ENCODE measurements at places on chromosomes 5 and 9.

DNA sequence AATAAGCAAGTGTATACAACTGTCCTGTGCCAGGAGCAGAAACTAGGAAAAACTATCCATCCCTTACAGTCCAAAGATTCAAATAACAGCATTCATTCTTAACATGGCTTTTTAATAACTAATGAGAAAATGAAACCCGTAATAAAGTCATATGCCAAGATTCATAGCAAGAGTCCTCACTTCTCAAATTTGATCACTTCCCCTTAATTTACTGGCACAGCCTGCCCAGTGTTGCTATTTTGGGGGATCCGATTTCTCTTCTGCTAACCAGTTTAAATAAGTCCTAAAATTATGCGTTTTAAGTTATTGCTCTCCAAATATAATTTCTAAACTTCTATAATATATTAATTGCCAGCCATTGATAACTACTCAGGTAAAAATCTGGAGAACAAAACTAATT is 177.0 kb upstream of the PTGER4 start:
- DNase-seq: no peak

DNA sequence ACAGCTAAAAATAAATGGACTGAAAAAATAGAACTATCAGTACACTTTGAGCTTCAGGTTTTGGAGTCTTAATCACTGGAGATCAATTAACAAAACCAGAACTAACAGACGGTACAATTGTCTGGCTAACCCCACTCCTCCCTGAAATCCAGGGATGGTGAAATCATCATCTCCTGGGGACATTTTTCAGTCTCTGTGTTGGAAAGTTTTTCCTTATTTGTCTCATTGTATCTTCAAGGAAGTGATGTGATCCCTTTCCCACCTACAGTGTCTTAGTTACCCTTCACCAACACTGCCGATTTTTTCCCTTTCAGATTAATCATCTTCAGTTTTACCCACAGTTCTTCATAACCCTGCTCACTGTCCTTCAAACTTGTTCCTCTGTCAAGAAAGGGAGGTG is 81.9 kb downstream of the MAP1B start:
- DNase-seq: no peak

DNA sequence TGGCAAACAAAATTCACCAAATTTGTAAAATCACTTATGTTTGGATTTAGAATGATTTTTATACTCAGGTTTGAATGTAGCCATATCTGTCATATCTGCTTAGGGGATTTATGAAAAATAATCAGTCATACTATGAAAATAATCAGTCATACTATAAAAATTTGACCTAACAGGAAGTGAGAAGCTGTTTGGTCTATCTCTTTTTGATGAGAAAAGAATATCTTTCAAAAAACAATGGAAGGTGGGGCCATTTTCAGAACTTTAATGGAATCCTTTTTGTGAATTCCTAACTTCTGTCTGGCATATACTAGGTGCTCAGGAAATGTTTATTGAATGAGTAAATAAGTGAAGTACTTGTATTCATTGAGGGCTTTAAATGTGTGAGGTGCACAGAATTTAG is 70.1 kb downstream of the CWC27 start:
- DNase-seq: no peak

DNA sequence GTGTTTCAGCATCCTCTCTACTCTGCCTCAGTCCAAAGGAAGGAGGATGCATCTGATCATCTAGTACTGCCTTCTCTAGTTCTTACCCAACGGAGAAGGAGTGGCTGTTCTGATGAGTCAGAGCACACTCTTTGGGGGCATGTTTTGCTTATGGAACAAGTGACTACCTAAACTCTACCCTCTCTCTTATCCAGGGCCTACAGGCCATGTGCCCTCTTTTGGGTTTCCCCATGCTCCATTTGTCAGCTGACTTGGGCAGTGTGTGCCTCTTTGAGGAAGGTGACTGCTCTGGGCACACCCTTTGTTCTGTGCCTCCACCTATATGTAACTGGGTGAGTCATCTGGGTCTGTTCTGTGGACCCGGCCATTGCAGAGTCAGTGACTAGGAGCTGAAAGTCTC is 89.6 kb upstream of the BNC2 start:
- DNase-seq: no peak

DNA sequence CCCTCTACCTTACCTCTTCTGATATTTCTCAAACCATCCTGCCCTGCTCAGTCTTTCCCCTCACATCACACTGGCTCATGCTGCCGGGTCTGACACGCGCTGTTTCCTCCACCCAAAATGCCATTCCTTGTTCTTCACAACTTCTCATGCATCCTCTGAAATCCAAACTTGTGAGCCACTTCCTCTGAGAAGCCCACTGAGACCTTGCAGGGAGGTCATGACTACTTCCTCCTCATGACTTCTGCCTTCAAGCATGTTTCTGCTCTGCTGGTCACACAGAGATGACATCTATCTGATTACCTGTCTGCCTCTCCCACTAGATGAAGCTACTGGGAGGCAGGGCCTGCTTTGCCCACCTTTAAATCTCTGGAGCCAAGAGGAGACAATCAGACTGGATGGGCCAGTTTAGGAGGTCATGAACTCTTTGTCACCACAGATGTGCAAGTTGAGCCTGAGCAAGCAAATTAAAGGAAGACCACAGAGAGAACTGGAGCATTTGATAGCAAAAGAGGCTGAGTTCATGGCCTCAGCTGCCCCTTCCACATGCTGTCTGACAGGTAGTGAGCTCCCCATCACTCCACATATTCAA is 119.8 kb upstream of the TBC1D2 start:
- DNase-seq: no peak

DNA sequence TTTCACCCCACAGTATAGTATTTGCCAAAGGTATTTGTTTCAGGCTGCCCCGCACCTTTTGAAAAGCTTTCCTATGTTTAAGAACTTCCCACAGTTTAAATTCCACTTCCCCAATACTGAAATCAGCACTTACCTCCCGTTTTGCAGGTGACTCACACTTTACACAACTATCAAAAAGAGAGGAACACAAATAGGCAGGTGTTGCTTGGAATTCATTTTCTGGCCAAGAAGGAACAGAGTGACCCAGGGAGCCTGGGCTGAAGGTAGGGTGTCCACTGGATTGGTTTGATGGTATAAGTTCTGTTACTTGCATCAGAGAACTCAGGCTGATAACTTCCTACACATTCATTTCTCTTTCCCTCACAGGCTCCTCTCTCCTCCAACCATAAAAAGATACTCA is 60.1 kb upstream of the SLC30A5 start:
- DNase-seq: no peak

DNA sequence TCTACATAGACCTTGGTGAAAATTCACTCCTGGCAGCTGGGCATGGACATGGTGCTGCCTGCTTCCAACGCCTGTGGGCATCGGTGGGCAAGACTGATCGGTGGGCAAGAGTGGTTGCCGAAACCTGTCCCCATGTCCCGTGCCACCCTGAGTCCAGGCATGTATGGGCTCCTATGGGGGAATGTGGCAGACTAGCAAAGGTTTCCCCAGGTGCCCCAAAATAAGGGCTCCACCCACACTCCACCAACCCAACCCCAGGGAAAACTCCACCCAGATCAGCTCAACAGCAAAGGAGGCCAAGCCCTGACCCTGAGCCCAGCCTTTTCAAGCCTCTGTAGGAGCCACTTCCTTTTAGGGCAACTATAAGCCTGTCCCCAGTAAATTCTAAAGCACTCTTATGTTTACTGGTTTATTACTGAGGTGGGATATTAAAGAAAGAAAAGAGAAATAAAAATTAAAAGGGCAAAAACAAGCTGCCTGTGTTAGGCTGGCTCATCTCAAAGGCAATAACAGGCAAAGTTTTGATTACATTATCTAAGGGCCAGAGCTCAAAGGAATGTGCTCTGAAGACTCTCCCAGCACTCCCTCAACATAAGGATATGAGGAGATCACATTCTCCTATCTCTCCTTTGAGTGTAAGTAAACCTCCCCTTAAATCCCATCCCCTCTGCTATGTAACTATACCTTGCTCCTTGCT is 8.9 kb upstream of the SPATA31E1 start:
- DNase-seq: no peak

DNA sequence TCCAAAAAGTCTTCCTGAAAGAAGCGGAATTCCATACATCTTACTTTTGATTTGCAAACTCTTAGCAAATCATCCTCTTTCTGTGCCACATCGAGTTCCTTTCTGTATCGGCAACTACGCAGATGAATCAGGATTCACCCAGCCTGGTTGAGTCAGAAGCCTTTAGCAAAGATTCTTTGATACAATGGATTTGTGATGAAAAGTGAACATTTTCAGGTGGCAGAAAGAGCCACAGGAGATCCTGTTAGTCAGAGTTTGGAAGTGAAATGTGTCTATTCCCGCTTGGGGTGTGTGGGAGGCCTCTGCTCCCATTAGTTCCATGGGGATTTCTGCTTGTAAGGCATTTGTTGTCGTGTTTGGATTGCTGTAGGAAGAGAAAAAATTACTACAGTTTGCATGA is 351.8 kb upstream of the WWC1 start:
- DNase-seq: no peak

DNA sequence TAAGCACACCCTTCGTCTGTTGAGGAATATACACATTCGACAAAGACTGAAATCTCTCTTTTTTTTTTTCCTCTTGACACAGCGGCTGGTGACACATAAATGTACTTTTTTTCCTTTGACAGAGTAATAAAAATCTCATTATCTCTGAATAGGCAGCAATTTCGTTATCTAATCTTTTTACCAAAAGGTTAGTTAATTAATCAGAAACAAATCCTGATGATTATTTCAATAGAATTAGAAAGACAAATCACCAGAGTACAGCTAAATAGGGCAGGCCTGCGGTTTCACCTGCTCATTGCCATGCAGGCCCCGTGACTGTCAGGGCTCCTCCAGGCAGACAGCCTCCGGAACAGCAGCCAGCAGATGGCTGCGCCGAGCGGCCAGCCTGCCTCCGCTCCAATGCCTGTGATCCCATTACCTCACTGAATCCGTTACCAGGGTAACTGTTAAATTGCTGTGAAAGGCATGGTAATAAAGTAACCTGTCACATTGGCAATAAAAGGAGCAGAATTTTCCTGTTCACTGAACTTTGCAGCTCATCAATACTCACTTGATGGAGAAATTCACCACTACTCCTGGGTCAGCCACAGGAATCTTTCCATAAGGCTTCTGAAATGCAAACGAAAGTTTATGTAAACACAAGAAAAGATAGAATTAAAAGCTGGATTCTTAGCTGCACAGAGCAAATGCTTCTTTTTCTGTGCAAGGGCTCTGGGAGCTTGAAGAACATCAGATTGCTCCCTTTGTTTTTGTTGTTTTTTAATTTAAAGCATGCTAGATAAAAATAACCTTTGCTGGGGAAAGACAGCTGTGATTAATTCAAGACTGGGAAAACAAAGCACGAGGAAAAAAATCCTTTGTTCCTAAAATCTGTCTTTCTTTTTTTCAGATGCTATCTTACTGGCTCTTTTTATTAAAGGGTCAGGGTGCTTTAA is 666.4 kb upstream of the ZNF608 start:
- peak; percentile 84 for DNase-seq

Measured in NCI-H1092 treated with DMSO at 0.1 percent for 48 hours (cell line).